Body of pancreas (tissue), 4 donors: ENCODE measurements at places on chromosomes 3 and 15. TPM values are rescaled to one million over a fixed set of nuclear protein-coding genes. Genes with fewer than 3 reads are reported as not detected.

The LYSMD2 gene
- 8.0 TPM for total RNA-seq

The FAM81A gene
- under 0.01 TPM for total RNA-seq

The VGLL3 gene
- 16.1 TPM for total RNA-seq

The MBD4 gene
- total RNA-seq, result 23.1 TPM

The HYAL3 gene
- total RNA-seq, result 0.99 TPM

The LDHAL6B gene
- not detected for total RNA-seq

The GRAMD2A gene
- total RNA-seq, result not detected

DNA sequence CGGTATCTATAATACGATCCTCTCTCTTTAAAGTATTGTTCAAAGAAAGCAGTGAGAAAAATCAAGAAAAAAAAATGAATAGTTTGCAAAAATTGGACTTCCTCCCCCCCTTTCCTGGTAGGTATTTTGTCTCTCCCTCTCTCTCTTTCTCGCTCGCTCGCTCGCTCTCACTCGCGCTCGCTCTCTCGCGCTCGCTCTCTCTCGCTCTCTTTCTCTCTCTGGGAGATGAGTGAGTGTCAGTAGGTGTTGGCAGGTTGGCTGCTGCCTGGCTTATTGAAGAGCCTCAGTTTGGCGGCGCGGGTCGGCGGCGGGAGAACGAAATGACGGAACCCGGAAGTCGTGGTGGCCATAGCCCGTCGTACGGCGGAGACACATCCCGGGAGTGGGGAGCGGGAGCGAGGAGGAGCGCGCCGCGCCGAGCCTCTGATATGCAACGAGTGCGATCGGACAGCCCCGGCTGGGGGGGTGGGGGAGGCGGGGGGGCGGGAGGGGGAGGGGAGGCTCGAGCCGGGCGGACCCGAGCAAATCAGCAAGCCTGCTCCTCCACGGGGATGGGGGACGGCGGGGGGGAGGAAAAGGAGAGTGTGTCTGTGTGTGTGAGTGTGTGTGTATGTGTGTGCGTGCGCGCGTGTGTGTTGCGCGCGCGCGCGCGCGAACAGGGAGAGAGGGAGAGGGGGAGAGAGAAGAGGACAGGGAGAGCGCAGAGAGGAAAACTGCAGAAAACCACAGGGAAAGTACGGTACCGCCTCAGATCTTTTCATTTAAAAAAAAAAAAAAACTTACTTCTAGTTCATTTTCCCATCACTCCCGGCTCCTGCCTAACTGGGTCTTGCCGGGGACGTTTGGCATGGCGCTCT is at the start of gene MEIS2:
Gene MEIS2, minus strand, starts transcription at position 441 of the 857 bp plus-strand sequence. CDS start 1,083 bp downstream, outside the sequence.
- peak; percentile 90 for DNase-seq

GRCh38 chr3:13600950-13601691 is 52.2 kb downstream of the FBLN2 start:
- no peak for DNase-seq

DNA sequence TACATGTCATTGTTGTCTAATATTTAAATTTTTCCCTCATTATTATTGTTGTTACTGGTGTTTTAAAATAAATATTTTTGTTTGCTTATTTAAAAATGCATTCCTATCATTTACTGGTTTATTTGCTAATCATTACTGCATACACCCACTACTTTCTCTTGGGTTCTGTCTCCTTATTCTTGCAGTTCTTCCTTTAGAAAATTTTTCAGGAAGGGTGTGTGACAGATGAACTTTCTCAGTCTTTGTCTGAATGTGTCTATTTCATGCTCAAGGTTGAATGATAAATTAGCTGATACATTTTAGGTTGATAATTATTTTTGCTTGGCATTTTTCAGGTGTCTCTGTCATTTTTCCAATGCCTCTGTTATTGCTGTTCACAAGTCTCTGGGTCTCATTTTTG is 7.4 kb downstream of the AQP9 start:
- DNase-seq, result no peak

DNA sequence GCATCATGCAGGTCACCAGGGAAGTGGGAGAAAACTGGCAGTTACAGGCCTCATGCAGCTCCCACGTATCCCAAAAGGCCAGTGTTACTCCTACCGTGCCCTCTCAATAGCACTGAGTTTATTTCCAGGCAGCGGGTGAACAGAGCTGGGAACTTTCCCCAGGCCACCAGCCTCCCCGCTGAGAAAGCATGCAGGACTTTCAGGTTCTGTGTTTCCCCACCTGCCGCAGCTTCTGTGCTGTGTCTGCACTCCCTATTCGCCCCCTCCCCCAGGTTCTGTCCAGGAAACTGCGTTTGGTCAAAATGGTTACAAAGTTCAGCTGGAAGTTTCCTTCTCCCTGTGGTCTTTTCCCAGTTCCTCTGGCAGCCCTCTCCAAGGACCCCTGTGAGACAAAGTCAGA is 21.4 kb downstream of the NEK11 start:
- DNase-seq, result no peak

GRCh38 chr3:98171071-98171470 is 4.6 kb downstream of the OR5H15 start:
- DNase-seq, result no peak

- DNase-seq, result no peak
Observed at GRCh38 chr3:127209840-127210653, 17.1 kb downstream of the PRR23E start.

DNA sequence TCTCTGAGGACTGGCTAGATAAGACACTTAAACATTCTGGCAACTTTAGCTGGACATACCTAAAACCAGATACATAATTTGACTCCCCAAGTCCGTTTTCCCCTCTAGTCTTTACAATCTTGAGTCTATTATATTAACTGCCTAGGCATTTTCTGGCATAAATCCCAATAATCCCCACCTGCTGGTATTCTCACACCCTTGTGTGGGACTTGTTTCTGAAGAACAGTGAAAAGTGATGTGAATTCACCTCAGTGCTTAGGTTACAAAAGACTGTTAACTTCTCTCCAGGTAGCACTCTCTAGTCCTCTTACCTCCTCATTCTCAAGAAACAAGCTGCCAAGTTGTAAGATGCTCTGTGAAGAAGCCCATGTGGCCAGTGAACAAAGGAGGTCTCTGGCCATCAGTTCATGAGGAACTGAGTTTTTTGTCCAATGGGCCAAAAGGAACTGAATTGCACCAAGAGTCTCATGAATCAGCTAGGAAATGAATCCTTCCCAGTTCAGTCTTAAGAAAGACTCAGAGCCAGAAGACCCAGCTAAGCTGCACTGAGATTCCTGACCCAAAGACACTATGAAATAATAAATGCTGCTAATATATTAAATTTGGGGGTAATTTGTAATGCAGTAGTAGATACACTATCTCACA is 4.1 kb downstream of the OSBPL11 start:
- DNase-seq, result peak; percentile 27

- no peak for DNase-seq
Observed at GRCh38 chr3:9718118-9718517, 13.4 kb upstream of the BRPF1 start.

DNA sequence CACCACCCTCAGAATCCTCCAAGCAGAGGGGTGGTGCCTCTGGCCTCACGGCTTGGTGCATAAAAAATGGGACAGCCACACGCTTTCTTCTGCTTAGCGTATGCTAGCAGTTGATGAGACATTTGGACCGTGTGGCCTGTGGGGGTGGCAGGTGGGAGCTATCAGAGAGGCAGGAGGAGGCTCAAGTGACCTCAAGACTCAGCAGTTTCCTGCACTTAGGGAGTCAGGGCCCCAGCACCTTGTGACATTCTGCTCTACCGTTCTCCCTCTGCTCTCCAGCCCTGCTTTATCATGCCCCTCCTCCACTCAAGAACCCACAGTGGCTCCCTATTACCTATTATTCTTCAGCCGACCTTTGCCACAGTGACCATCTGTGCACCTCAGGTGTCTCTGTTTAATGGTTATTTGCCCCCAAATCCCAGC is 41.0 kb upstream of the CGNL1 start:
- no peak for DNase-seq

DNA sequence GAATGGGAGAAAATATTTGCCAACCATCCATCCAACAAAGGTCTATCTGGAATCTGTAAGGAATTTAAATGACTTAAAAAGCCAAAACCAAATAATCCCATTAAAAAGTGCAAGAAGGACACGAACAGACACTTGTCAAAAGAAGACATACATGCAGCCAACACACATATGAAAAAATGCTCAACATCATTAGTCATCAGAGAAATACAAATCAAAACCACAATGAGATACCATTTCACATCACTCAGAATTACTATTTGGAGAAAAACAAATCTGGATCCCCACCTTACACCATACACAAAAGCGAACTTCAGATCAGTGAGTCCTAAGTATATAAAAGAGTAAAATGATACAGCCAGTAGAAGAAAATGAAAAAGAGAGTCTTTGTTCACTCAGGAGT is 58.6 kb upstream of the MNS1 start:
- no peak for DNase-seq

DNA sequence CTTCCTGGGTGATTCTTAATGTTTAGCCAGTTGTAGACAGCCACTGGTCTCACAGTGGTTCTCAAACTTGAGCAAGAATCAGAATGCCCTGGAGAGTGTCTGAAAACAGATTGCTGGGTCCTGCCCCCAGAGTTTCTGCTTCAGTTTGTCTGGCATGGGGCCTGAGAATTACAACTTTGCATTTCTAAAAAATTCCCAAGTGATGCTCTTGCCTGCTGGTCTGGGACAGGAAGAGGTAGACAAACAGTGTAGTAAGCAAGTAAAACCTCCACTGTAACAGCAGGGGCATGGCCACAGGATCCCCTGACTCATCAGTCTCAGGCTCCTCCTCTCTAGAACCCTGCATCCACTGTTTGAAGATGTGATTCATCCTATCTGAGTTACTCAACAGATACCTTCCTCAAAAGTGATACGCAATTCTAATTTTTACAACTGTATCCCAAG is 36.5 kb downstream of the DZIP1L start:
- DNase-seq, result no peak

- no peak for DNase-seq
Observed at GRCh38 chr3:159854500-159855124, 134.0 kb upstream of the IL12A start.

GRCh38 chr3:142318331-142318730 is 92.9 kb upstream of the GK5 start:
- DNase-seq, result no peak
